Breast epithelium (tissue), 4 donors: ENCODE measurements at places on chromosomes 1 and 21. TPM values are rescaled to one million over a fixed set of nuclear protein-coding genes. Genes with fewer than 3 reads are reported as not detected.

SPRR1A gene
- not detected for total RNA-seq

LCE2B gene
- total RNA-seq, result not detected

OR2T29 gene
- total RNA-seq, result not detected

LCE1A gene
- not detected for total RNA-seq

SUMO3 gene
- total RNA-seq, result 64.8 TPM

ZFYVE9 gene
- total RNA-seq, result 44.3 TPM

CYP2J2 gene
- 12.8 TPM for total RNA-seq

LYST gene
- total RNA-seq, result 66.1 TPM

GJB4 gene
- total RNA-seq, result not detected

ALX3 gene
- total RNA-seq, result 0.66 TPM

MROH9 gene
- total RNA-seq, result not detected

RGS16 gene
- total RNA-seq, result 6.3 TPM

SLX9 gene
- total RNA-seq, result 17.7 TPM

RNF223 gene
- not detected for total RNA-seq

CNIH3 gene
- 3.8 TPM for total RNA-seq

LDLRAD1 gene
- total RNA-seq, result not detected

CDK11B gene
- total RNA-seq, result 30.3 TPM

PLEKHN1 gene
- total RNA-seq, result 0.16 TPM

COA6 gene
- 14.6 TPM for total RNA-seq

SLC2A1 gene
- total RNA-seq, result 29.5 TPM
